AG10803 (cell line): ENCODE measurements at places on chromosomes 7 and 10.

GRCh38 chr7:151934584-151934983 lies 21.7 kb upstream of the GALNTL5 start:
- DNase-seq = no peak

- DNase-seq = no peak
Measured at GRCh38 chr10:70368774-70369482, 13.5 kb downstream of the LRRC20 start.

DNA sequence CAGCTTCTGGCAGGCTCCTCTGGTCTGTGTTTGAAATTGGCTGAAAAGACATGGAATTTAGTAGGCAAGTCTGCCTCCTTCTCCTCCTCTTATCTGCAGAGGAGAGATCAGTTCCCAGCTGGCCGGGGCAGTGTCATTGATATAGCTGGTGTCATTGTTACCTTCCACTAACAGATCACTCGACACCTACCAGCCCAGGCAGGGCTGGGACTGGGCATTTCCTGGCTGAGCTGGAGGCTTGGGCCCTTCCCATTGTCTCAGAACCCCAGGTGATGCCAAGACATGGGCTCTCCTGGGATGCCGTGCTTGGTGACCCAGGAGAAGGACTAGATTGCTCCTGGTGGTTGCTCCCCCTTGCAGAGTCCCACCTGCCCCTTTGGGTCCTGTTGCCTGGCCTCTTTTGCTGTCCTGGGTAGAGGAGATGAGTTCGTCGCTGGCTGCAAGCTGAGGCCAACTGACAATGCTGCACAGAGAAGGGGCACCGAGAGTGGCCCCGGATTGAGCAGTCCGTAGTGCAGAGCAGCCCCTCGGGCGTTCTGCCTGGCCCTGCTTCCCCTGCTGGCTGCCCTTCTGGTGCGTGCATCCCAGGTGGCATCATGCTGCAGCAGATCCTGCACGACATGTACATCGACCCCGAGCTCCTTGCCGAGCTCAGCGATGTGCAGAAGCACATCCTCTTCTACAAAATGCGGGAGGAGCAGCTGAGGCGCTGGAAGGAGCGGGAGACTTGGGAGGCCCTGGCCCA lies at the start of gene SH2D4B:
TSS of gene SH2D4B (plus strand) at position 167 of the 745 bp plus-strand sequence. CDS start at position 597, 430 bp downstream.
- no peak for DNase-seq

GRCh38 chr7:135517060-135517459 lies 7.2 kb upstream of the CNOT4 start:
- no peak for DNase-seq

DNA sequence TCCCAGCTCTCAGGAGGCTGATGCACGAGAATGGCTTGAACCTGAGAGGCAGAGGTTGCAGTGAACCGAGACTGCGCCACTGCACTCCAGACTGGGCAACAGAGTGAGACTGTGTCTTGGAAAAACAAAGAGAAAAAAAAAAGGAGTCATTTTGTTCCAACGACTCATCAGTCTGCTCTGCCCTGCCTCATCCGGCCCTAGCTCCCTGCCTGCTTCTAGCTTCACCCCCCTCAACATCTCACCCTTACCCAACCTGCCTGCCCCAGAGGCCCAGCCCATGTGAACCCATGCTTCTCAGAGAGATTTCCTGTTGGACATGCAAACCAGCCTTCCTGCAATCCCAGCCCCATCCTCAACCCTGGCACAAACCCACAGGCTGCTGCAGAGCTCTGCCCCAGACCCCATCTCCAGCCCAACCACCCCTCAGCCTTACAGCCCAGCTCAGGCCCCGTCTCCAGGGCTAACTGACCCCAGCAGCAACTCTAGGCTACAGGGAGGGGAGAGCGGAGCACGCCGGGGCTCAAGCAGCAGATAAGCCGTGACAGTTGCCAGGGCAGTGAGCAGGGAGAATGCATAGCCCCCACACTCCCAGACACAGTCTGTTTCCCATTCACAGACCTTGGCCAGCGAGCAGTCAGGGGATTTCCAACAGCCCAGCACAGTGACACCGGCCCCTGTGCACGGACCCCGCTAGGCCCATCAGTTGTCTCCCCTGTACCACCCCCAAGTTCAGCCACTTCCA lies 86.0 kb upstream of the KCTD7 start:
- peak; percentile 42 for DNase-seq

- no peak for DNase-seq
Measured at GRCh38 chr7:28981161-28981465, 23.0 kb upstream of the TRIL start.
